ENCODE measurements at places on chromosomes 7 and 10.

GRCh38 chr7:37765872-37766525, 82.4 kb upstream of the NME8 start:
- DNase-seq = peak; percentile 42

GRCh38 chr10:29377333-29377961, 88.6 kb downstream of the LYZL1 start:
- no peak for DNase-seq

- DNase-seq = no peak
These were observed 28.0 kb downstream of the ITGB1 start for GRCh38 chr10:32930036-32930435.

DNA sequence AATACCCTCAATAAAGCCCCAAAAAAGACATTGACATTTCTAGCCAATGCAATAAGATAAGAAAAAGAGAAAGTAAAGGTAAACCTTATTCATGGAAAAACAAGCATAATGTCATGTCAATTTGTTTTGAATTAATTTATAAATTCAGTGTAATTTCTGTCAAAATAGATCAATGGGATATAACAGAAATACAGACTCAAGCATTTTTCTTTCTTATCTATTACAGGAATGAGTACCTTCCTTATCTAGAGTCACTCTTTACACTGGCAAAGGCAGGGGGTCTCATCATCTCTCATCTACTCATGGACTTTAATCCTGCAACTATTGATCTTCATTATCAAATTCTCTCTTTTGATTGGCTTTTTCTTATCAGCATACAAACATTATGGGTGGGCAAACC, 127.1 kb upstream of the SHH start:
- no peak for DNase-seq

DNA sequence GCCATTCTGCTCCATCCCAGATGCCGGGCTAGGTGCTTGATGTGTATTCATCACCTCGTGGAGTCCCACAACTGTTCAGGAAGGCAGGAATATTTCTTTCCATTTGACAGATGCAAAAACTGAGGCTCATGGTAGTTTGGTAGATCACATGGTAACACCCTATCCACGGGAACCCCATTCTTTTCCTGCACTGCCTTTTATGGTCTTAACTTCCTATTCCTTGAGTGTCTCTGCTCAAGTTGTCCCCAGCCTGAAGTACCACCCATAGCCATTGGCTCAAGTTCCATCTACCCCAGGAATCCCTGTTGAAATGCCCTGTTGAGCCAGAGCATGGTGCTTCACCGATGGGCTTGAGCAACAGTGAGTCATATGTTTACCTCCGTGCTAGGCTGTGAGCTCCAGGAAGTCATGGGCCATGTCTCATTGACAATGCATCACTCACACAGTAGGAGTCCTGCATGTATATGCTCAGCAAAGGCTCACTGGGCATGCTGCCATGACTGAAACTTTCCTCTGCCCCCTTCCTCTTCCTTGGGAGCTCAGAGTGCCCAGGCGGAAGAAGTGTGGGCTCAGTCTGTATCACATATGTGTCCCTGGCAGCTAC, 71.7 kb upstream of the ADAM12 start:
- DNase-seq = peak; percentile 5

DNA sequence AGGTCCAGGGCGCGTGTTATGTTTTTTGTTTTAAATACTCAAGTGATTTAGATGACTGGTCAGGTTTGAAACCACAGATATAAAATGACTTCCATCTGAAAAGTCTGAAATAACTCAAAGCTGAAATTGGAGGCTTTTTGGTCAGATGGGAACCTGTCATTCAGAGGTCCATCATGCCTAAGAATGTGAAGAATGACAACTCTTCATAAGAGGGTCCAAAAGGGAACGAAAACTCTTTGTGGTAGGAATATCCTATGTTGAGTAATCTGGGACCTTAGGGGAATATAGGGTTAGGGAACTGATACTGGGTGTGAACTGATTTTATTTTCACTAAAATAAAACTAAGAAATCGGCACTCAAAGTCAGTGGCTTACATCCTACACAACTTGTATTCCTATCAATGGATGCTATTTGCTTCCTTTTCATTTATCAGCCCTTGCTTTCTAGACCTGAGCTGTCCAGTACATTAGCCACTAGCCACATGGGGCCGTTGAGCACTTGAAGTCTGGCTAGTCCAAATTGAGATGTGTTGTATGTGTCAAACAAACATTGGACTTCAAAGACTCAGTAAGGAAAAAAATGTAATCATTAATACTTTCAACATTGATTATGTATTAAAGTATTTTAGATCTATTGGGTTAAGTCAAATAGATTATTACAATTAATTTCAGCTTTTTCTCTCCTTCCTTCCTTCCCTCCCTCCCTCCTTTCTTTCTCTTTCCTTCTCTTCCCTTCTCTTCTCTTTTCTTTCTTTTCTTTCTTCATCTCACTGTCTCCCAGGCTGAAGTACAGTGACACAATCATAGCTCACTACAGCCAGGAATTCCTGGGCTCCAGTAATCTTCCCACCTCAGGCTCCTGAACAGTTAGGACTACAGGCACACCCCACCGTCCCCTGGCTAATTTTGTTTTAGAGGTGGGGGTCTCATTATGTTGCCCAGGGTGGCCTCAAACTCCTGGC, 56.5 kb upstream of the KDM7A start:
- no peak for DNase-seq

DNA sequence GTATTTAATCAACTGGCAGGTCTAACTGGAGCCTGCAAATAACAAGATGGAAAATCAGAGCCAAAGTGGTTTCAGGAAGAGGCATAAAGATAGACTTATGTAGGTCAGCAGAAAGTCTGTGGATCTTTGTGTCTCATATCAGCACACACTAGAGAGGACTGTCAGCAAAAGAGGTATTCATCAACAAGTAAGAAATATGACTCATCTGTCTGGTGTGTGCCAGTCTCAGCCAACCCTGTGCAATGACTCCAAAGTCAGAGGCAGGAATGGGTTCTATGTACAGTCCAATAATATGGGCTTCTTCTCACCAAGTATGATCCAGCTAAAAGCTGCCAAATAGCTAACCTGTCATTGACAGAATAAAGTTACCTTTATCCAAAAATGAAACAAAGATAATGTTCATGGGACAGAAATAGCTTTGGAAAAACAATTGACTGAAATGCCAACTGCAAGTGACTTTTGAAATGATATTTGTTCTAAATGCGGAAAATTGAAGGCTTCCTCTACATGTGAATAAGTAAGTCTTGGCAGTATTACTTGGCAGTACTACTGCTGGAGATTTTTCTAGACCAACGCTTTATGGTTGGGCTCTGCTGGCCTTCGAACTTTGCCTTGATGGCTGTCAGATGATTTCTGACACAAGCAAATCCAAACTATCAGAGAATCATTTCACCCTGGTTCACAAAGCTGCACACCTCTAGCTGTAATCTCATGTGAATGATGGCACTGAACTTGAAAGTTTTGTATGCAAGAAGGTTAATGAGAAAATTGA, 272.3 kb upstream of the SEMA3C start:
- no peak for DNase-seq

DNA sequence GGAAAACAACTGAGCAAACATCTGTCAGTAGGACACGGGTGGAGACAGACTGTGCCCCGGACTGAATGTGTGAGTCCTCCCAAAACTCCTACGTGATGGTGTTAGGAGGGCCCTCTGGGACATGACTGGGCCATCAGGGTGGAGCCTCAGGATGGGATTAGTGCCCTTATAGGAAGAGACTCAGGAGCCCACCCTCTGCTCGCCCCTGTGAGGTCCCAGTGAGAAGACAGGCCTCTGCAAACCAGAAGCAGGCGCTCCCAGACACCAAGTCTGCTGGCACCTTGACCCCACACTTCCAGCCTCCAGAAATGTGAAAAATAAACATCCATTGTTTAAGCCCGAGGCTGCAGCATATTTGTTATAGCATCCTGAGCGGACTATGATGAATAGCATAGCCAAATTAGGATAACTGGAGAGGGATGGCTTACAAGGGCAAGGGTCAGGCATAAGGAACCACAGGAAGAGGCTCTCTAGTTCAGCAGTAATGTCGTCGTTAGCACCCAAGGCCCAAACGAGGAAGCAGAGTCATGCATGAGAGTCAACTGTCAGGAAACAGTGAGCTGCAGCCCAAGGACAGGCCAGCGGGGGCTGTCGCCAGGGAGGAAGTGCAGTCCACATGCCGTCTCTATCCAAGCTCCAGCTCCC, 50.6 kb downstream of the PTPRN2 start:
- DNase-seq = no peak

DNA sequence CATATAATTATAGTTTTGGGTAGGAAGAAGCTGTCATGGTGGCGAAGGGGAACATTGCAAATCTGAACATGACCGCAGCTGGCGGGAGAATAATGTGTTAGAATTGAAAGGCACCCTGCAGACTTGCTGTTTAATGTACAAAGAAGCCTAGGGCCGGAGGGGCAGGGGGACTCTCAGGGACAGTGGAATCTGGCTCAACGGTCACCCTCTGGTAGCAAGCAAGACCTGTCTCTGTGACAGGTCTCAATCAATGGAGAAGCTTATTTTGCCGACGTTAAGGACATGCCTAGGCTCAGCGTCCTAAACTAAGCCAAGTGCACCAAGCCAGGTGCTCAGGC, 177.3 kb downstream of the NSUN6 start:
- DNase-seq = no peak

- DNase-seq = no peak
These were observed 128.9 kb downstream of the MTPAP start for GRCh38 chr10:30219971-30220751.

GRCh38 chr7:139018910-139019309, 16.9 kb downstream of the ZC3HAV1L start:
- DNase-seq = no peak

DNA sequence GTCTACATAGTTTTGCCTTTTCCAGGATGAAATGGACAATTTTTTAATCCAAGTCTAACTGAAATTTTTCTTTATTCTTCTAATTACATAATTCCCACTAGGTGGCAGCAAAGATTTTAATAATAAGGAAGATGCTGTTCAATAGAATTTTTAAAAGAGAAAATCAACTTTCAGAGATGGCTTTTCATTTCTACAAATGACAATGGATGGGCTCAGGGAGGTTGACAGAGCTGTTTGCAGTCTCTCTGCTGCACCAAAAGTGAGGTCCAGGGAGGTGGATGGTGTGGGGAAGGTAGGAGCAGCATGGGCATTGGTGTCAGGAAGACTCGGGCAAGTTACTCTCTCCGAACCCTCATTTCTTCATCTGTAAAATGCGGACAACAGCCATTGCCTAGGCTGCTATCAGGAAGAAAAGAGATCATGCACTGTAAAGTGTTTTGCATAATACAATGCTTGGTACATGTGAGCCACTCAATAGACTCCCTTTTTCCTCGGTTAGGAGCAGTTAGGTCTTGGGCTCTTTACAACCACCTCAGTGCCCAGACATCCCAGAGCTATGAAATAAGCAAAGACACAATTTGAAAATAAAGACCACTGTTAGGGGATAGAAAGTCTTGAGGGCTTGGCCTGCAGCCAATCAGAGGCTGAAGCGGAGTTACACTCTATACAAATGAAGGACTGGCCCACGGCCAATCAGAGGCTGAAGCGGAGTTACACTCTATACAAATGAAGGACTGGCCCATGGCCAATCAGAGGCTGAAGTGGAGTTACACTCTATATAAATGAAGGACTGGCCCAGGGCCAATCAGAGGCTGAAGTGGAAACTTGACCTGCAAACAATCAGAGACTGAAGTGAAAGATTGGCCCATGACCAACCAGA, 107.1 kb downstream of the ABLIM1 start:
- DNase-seq = no peak

Measured in GM12864 (cell line).